Astrocyte of the spinal cord (primary cell): ENCODE measurements at places on chromosomes 1 and 21.
A peak's percentile ranks its signal among the peaks of the same experiment; 100 is the strongest.

DNA sequence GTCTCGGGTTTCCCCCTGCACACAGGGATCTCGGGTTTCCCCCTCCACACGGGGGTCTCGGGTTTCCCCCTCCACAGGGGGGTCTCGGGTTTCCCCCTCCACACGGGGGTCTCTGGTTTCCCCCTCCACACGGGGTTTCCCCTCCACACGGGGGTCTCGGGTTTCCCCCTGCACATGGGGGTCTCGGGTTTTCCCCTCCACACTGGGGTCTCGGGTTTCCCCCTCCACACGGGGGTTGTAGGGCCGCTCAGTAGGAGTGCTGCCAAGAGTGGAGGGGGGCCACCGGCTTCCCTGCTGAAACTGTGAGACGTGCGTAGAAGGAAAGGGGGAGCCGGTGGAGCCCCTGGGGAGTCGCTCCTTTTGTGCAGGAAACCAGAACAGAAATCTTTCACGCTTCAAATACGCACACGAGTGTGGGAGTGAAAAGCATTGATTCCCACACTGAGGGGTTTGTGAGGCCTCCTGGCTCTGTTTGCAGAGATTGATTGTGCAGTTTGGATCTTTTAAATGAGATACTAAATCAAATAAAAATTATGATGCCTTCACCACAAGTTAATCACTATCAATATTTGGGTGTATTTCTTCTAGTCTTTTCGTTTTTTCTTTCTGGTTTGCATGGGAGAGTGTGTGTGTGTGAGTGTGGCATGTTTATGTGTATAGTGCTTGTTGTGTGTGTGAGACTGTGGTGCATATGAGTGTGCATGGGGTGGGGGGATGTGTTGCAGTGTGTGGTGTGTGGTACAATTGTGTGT is 54.3 kb upstream of the TRAPPC10 start:
- no peak for DNase-seq

DNA sequence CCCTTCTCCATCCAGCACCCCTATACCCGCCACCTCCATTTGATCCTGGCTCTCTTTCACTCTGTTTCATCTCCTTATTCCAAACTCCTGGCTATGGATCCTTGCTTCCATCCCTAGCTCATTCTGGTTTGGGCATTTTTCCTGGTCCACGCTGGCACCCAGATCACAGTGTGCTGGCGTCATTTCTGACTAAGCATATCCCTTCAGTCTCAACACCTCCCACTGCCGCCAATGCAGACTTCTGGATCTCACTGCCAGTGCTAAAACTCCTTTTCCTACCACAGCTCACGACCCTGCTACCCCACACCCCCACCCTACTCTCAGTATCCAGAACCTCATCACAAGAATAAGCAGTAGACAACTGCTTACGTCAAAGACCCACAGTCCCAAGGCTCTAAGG is 16.3 kb downstream of the SEC16B start:
- DNase-seq = no peak

DNA sequence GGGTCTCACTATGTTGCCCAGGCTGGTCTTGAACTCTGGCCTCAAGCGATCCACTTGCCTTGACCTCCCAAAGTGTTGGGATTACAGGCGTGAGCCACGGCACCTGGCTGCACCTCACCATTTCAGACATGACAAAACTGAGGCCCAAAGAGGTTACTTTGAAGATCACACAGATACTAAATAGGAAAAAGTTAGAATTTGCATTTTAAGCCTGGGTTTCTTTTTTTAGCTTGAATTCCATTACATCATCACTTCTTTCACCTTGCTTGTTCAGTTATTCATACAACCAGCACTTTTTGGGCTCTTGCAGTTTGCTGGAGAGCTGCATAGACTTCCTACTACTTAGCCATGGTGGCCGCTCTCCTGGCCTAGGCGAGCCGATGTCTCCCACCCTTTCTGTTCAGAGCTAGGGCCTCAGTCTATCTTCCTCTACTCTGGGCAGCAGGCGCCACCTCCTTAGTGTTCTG is 16.3 kb upstream of the CD2 start:
- no peak for DNase-seq

DNA sequence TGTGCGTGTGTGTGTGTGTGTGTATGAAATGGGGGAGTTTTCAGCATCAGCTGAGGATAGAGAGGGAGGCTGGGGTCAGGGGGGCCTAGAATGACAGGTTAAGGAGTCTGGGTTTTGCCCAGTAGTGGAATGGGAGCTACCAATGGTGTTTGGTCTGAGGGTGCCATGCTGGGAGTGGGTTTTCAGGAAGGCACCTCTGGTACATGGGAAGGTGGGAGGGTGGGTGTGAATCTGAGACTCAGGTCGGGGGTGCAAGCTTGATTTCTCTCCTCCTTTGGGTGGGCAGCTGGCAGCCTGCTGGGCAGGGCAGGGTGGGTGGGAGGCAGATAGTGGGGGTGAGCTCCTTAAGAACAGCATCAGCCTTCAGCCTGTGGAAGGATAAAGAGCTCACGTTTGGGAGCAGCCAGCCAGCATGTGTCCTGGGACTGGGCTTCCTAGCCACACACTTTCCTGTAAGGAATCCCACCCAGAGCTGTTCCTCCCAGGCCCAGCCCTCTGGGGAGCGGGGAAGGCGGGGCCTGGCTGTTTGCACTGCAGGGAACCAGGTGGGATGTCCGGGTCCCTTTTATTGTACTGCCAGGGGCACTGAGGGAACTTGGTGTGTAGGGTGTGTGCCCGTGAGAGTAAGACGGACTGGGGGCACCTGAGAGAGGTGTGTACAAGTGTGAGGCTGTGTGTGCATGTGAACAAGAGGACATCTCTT is 152.8 kb downstream of the FOXD2 start:
- no peak for DNase-seq

DNA sequence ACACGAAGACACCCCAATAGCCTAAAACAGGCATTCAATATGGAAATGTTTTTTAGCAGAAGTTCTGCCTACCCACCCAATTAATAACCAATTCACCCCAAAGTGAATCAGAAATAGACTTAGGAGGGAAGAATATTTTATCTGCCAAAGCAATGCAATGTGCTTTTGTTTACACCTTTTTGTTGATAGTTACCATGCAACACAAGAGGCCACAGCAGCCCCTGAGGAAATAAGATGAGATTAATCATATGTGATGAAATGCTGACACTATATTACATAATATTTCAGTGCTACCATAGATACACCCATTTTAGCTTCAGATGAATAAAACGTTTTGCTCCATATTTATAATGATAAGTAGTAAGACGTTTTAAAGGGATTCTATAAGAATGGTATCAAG is 60.9 kb upstream of the RGS2 start:
- DNase-seq = no peak

DNA sequence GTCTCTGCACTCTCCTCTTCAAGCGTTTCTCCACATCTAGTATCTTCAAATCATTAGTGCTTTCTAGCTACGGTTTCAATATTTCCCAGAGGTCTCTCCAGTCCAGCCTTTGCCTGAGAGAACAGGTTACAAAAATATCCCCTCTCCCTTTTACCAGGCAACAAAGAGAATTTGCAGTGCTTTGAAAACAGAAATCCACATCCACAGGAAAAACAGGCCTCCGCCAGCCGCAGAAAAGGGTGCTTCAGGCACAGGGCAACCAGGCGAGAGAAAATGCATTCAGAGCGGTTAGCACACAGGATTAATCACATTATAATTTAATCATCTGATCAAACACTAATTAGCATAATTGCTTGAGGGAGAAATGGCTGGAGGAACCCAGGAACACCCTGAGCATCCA is 13.8 kb downstream of the DSCAM start:
- no peak for DNase-seq

DNA sequence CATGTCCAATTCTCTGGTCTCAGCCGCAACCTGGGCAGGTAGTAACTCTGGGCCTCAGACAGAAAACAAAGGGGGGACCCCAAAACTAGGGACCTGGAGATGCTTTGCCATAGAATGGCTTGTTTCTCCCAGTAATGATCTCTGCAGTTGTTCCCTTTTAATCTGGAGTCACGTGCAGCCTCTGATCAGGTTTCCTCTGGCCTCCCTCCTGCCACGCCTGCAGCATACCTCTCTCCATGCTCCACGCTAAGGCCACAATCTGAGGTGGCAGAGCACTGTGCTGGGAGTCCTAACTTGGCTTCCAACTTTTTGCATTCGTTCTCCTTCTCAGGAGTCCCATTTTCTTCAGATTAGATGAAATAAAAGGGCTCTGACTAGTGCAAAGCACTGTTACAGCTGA is 1.9 kb downstream of the PABPC4 start:
- DNase-seq = peak; percentile 4

DNA sequence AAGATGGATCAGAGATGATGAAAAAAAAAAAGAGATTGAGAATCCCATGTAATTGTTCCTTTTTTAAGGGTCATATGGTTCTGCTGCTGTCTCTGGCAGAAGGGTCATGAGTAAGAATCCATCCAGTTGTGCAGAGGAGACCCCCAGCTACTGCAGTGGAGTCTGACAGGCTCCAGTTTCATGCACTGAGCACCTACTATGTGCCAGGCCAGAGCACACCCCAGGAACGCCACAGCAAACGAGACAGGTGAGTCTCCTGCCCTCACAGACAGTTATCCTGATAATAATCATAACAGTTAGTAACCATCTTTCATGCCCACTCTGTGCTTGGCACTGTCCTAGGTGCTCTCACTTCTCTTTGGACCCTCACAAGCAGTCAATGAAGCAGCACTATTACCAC is 420.0 kb downstream of the MATN1 start:
- no peak for DNase-seq

DNA sequence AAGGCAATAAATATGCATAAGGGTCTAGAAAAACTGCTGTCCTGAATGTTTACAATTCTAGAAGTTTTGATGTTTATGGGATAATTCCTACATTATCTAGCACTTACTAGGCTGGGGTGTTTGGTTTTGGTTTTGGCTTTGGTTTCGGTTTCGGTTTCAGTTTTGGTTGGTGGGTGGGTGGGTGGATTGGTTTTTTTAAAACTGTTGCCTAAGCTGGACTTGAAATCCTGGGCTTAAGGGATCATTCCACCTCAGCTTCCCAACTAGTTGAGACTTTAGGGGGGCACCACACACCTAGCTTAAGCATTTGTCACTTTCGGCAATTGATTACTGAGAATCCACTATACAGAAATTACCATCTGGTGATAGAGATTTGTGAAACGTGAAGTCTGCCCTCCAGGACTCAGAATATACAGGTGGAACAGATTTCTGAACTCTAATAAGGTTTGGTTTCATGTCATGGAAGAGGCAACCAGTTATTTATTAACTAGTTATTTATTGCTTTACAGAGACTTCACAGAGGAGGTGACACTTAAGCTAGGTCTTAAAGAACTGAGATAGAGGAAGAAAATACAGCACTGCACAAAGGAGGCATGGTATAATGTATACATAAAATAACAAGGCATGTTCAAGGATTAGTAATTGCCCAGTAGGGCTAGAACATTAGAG is 69.6 kb downstream of the PIK3R3 start:
- DNase-seq = peak; percentile 31

DNA sequence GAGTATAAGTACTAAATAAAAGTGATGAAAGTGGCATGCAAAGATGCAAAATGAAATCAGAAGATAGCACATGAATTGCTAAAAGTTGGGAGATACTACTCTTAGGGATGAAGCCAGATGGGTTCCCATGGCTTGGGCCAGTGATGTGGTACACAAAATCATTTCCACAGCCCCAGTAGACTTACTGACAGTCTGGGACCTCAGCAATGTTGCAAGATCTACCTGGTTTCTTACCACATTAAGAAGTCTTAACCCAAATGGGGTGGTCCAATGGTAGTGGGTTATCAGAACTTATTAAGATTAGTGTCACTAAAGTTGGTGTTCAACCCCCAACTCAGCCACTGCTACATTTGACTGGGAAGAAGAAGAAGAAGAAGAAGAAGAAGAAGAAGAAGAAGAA is 227.7 kb upstream of the IRF2BP2 start:
- no peak for DNase-seq

GRCh38 chr21:45421071-45421845 is 16.3 kb downstream of the COL18A1 start:
- DNase-seq = no peak

DNA sequence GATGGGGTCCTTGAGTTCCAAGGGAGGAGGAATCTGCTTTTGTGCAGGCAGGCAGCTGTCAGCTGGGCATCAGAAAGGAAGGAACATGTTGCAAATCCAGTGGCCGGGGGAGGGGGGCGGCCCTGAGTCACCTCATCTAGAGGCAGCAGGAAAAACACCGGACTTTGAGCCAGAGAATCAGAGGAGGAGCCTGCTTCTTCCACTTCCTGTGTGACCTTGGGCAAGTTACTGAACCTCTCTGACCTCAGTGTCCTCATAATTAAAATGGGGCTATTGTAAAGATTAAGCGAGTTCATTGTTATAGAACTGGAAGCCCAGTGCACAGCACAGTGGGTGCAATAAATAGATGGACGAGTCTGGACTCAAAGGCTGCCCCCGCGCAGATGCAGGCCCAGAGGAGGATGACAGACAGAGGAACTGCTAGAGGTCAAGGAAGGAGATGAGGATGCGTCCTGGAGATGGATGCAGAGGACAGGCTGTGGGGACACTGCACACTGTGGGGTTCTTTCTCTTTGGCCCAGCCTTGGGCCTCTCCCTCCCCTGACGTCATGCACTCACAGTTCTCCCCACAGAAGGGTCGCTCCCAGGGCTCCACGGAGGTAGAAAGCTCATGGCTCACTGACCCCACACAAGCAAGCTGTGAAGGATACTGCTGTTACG is 714.3 kb downstream of the MATN1 start:
- no peak for DNase-seq

GRCh38 chr1:82606546-82606945 is 805.8 kb downstream of the ADGRL2 start:
- no peak for DNase-seq

DNA sequence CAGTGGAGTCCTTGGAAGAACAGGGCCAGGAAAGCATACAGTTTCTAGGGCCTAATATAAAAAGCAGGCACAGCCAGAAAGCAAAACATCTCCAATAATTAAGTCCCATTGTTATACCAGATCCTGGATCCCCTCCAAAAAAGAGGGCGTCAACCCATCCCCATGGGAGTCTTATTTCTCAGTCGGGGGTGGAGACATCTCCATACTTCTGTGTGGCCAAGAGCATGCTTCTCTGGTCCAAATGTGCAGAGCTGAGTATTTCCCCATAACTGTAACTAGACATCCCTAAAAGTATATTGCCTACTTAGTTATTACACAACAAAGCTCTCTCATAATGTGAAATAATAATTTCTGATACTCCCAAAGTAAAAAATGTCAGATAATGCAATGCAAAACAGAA is 104.2 kb upstream of the SOX13 start:
- no peak for DNase-seq

DNA sequence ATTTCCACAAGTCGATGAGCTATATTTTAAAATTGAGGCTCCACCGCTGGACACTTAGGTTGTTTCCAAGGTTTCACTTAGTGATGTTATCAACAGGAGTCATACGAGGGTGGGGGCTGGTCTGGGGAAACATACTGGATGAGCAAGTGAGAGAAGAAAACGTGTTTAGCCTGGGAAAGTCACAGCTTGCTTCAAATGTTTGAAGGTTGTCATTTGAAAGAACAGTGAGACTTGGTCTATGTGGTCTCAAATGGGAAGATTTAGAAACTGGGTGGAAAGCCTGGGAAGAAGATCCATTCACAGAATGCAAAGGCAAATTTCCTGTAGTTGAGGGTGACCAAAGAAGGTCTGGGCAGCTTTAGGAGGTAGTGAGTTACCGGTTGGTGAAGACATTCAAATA is 9.9 kb upstream of the DYRK1A start:
- no peak for DNase-seq
